ENCODE measurements at places on chromosomes 1 and 21.

- DNase-seq, result peak; percentile 62
These were observed 416.9 kb downstream of the PTPRU start for GRCh38 chr1:29653034-29653810.

GRCh38 chr1:18602533-18603211 lies 28.0 kb upstream of the PAX7 start:
- no peak for DNase-seq

DNA sequence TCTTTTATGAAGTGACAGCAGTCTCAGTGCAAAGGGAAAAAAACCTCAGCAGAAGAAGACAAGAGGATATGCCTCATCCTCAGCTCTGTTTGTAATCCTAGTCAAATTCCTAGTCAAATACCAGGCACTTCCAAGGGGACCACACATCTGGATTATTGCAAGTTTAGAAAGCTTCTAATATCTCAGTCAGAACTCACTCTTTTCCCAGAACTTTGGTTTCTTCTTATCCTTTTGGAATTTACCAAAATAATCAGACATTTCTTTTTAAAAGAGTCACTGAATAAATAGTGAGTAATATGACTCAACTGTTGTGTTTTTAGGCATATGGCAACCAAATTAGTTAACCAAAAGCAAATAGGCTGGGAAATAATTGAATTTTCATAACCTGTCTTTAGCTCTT lies 47.8 kb downstream of the PRRX1 start:
- no peak for DNase-seq

DNA sequence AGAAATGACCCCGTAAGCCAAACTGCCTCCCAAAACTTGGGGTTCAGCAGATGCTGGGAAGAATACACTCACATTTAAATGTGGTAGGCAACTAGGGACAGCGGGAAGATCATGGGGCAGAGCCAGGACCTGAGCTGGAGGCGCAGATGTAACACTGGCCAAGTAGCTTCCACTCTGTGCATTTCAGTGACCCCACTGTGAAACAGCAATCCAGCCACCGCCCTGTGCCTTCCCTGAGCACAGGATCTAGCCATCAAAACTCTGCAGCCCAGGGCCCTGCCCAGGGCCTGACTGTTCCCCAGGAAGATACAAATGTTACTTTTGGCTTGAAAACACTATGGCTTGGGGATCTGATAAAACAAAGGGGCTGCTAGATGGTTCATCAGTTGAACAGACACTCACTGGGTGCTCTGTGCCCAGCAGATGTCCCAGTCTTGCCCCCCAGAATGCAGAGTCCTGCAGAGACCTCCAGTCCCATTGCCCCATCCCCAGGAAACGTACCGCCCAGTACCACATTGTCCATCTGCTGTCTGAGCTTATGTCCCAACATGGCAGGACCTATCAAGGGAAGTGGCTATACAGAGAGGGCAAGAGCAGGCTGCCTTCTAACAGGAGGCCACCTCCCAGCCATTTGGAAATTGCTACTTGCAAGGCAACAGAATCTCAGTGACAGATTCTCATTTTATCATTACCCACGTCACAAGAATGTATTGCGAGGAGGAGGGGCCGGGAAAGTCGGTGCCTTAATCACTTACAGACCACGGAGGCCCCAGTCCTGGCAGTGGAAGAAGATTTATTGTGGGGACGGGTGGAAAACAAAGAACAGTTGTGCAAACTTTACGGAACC lies 124.0 kb downstream of the DMRTB1 start:
- DNase-seq, result no peak

DNA sequence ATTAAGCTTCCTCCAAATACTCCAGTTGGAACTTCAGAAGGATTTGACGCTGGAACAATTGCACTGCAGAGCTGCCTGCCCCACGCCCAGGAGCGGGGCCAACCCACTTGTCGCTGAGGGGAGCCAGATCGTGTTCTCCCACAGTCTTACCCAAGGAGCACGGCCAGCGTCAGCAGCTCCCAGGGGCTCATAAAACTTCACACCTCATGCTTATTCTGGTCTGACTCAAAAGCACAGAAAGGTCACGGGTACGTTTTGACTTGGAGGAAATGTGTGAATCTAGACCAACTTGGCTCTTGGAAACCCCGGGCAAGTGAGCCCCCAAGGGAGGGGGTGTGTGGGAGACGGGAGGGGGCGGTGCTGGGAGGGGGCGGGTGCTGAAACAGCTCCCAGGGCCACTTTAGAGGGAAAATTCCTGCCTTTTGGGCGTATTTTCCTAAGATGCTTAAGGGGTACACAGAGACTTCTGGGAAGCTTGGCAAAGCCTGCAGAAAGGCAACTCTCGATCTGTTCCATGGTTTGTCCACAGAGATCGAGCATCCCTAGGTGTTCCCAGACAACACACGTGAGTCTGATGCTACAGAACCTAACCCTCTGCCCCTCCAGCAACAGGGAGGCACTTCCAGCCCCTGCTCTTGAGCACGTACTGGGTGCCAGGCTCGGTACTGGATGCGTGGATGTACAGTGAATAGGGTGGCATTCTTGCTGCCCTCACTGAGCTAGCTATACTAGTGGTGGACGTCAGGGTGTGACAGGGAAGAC lies 98.9 kb downstream of the DHRS3 start:
- no peak for DNase-seq

- no peak for DNase-seq
These were observed 23.7 kb downstream of the UCK2 start for GRCh38 chr1:165851034-165851658.

- DNase-seq, result no peak
These were observed 230.8 kb downstream of the HMCN1 start for GRCh38 chr1:185964946-185965345.

DNA sequence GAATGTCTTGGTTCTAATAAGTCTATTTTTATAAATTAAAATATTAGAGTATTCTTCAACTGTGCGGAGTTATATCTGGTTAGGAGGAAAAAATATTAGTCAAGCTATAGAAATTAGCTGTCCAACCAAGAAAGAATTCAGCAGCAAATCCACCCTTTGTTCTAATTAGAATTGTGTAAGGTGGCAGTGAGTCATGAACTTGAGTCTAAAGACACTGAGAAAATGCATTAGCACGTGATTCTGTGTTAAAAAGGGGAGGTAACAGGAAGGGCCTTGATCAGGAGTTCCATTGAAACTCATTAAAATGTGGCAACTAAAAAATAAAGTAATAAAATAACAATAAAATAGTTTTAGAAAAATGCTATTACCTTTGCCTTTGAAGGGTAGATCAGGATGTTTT lies 398.2 kb upstream of the RGS18 start:
- no peak for DNase-seq

GRCh38 chr1:1099506-1100183 lies 16.2 kb downstream of the C1orf159 start:
- no peak for DNase-seq

GRCh38 chr1:74703386-74704182 lies 29.3 kb downstream of the CRYZ start:
- no peak for DNase-seq

DNA sequence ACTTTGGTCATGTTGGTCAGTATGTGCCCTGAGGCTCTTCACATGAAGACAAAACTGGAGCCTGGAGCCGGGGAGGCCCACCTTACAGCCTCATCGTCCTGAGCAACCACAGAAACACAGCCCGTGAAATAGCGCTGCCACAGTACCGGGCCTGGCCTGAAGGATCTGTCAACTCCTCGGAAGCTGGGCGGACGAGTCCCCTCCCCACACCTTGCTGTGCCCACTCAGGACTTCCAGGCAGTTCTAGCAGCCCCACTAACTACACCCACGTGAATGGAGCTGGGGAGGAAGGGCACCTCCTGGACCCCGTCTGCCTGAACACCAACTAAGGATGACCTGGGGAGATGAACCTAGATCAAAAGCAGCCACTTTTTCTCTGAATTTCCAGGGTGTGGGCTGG lies 24.7 kb downstream of the SDE2 start:
- no peak for DNase-seq

- DNase-seq, result no peak
These were observed 690 bp downstream of the C1orf216 start for GRCh38 chr1:35717911-35718476.

GRCh38 chr21:40833184-40833583 lies 13.8 kb downstream of the DSCAM start:
- no peak for DNase-seq

DNA sequence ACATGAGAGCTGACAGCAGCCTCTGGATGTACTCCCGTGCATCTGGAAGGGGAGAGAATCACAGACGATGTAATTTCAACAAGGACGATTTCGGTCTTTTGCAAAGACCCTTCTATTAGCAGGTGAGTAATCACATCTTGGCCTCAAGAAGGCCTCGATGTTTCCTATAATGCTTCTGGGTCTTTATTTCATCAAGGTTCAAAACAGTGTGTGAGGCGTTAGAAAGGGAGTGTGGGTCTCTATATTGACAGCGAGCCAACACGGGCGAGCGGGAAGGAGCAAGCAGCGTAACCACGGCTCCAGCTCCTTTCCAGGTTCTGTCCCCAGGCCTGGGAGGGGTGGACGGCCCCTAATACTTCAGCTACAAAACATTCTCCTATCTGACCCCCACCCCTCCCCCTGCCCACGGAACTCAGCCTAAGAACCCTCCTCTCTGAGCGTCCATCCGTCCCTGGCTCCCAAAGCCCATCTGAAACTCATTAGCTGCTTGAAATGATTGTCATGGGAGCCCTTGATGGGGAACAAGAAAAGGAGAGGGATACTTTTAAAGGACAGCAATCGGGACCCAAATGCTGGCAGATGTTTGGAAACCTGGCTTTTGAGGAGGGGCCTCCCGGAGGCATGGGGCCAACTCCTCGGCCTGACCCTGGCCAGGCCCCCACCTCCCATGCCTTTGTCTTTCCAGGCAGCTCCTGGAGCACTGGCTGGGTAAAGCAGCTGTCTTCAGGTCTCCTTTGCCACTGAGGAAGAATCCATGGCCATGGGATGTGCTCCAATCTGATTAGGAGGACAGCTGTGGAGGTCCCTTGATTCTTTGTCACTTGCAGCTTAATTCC lies 250.8 kb downstream of the FOXD2 start:
- peak; percentile 61 for DNase-seq

GRCh38 chr1:56061824-56062223 lies 517.5 kb downstream of the PLPP3 start:
- no peak for DNase-seq

- no peak for DNase-seq
These were observed 7.7 kb downstream of the CHRM3 start for GRCh38 chr1:239394107-239394506.

- no peak for DNase-seq
These were observed 37.3 kb downstream of the CHAF1B start for GRCh38 chr21:36422279-36423098.

DNA sequence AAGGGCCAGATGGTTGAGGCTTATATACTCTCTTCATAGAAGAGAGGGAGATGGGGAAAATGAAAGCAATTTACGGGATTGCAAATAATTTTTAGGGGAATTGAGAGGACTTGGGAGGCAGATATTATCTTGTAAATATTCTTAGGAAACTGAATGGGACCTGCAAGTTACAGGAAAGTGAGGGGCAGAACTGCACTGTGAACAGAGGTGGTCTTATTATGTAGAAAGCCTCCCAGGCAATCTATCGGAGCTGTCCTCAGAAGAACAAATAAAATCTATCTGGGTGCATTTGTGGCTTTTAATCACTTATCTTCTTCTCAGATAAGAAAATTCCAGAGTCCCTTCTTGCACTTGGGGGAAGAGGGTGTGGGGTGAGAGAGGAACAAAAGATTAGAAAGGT lies 223.5 kb downstream of the RHOU start:
- DNase-seq, result no peak

- no peak for DNase-seq
These were observed 197.5 kb upstream of the KIAA0040 start for GRCh38 chr1:175390081-175390481.

GRCh38 chr1:56522680-56523079 lies 56.7 kb downstream of the PLPP3 start:
- no peak for DNase-seq

DNA sequence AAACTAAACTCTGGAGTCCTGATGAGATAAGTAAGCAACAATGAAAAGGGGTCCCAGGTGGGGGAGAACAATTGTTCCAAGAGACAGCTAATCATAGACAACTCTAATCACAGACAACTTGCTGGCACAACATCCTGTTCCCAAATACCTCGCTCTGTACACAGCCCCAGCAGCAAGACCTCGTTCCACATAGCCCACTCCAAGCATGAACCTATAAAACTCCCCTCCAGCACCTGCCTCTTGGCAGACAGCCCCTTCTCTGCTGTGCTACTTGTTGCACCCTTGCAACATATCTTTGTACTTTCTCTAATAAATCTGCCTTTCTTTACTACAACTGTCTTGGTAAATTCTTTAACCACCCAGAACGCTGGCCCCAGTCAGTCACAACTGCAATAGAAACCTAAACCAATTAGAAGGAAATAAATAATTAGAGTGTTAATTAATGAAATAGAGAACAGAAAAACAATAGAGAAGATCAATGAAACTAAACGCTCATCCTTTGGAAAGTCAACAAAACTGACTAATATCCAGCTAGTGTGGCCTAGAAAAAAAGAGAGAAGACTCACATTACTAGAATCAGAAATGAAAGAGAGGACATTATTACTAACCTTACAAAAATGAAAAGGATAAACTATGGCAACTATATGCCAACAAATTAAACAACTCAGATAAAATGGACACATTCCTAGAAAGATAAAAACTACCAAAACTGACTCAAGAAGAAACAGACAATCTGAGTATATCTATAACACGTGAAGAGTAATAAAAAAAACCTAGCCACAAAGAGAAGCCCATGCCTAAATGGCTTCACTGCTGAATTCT lies 36.1 kb downstream of the LRRC40 start:
- no peak for DNase-seq

- no peak for DNase-seq
These were observed 107.0 kb downstream of the PDE9A start for GRCh38 chr21:42760361-42760950.

DNA sequence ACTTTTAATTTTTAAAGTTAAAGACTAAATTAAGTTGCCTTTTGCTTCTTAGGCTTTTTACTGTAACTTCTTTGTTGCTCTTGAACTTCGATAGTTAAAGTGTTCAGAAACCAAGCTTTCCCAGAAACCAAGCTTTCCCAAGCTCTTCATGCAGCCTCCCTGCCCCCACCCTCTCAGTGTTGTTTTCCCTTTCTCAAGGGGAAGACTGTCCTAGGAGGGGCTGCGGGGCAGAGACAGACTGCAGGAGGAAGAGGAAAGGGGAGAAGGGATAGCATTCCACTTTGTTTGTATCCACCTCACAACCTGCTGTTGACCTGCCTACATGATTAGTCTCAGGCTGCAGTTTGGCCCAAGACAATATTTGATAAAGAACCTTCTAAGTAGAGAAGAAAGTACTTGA lies 39.0 kb upstream of the DIPK1A start:
- no peak for DNase-seq

Data from vagina (tissue), 2 donors.